ENCODE measurements at places on chromosomes 6 and 20.

GRCh38 chr6:128478230-128479047 lies 42.0 kb downstream of the PTPRK start:
- no peak for DNase-seq

GRCh38 chr20:44598423-44599305 lies 16.3 kb downstream of the PKIG start:
- peak; percentile 36 for DNase-seq

DNA sequence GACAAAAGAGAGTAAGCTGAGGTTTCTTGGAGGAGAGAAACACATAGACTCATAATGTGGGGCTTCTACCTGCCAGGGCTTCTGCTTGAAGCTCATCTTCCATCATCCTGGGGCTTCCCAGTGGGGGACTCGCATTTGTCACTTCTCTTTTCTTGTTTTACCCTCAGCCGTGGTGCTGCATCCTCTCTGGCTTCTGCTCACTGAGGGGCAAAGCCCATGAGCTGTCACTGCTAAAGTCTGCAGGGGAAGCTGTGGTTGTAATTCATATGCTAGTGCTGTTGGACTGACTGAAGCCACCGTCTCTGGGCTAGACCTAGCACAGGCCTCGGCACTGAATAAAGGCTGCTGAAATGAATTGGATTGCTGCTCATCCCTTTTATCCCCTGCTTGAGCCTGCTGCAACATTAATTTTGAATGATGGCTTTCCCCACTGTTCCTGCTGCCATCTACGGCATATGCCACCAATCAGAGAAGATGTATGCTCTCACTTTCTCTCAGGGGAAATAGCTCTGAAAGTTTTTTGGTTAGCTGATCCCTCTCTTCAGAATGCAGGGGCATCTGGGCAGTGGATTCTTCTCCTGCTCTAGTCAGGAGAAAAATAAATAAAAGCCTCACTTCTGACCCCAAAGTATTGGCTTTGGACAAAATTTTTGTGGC lies 568.4 kb upstream of the MAP3K7 start:
- no peak for DNase-seq

DNA sequence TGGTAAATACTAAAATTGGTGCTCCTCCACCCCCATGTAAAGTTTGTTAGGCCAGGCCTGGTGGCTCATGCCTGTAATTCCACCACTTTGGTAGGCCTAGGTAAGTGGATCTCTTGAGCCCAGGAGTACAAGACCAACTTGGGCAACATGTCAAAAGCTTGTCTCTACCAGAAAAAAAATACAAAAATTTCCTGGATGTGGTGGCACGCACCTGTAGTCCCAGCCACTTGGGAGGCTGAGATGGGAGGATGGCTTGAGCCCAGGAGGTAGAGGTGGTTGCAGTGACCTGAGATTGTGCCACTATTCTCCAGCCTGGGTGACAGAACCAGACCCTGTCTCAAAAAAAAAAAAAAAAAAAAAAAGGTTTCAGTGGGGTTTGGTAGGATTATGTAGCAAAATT lies 41.7 kb downstream of the ITCH start:
- no peak for DNase-seq

DNA sequence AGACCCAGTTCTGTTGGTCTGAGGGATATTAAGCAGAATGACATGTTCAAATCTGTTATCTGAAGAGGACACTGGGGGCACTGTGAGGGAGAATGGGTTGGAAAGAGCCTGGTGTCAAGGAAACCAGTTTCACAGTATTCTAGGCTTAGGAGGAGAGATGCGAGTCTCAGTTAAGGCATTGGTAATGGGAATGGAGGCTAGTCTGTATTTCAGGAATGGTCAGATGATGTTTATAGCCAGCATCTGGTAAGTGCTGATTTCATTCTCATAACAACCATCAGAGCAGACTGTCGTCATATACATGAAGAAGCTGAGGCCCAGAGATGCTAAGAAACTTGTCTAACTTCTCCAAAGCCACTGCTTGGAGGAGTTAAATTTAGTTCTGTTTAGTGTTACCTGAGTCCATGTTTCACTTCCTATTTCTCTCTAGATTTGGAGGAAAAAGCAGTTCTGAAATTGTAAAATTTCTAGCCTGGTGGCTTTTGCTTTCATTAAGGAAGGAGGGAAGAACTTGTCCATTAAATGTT lies 242.0 kb downstream of the ARID1B start:
- no peak for DNase-seq

DNA sequence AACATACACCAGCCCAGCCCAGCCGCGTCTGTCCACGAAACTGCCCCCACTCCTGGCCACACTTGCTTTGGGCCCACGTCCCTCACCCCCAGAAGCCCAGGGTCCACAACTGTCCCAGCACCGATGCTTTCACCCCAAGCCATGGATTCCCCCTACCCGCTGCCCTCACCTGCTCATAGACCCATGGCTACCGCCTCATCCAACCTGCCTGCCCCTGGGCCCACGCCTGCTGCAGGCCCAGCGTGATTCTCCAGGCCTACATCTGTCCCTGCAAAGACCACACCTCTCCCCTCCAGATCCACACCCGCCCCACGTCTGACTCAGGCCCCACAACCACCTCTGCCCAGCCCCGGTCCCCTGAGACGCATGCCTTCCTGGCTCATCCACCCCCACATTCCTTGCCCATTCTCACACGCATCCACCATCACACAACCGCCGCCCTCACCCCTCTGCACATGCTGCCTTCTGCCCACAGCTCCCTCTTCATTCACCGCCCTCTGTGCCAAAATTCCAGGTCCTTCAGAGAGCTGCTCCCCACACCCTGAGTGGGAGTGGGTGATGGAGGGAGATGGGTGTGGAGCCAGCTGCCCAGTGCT lies 86.7 kb downstream of the GRM4 start:
- DNase-seq: no peak

GRCh38 chr6:11702500-11703130 lies 76.0 kb downstream of the ADTRP start:
- DNase-seq: no peak

- DNase-seq: peak; percentile 21
These were observed 1.0 kb downstream of the HELZ2 start for GRCh38 chr20:63572788-63573646.

- no peak for DNase-seq
These were observed 35.7 kb downstream of the CEBPB start for GRCh38 chr20:50226093-50226974.

- DNase-seq: no peak
These were observed 42.6 kb upstream of the ZNFX1 start for GRCh38 chr20:49320460-49320859.

DNA sequence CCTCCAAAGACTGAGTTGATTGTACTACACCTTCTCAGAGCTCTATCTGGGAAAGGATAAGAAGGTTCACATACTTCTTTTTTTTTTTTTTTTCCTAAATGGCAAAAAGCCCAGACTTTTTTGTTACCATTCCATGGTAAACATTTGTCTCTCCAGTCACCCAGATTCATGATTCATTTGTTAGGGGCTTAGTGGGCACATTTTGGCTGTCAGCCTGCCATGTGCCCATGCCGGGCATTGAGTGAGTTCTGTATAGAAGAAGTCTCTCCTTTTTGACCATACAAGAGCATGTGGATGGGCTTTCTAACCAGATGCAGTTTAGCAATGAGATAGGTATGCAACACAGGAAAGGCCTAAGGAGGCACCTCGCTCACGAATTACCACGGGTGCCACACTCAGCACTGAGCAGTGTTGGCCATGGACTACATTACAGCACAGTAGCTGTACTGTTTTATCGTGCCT lies 447.5 kb upstream of the HSF2 start:
- no peak for DNase-seq

GRCh38 chr6:167485186-167485978 lies 160.5 kb downstream of the TTLL2 start:
- DNase-seq: no peak

DNA sequence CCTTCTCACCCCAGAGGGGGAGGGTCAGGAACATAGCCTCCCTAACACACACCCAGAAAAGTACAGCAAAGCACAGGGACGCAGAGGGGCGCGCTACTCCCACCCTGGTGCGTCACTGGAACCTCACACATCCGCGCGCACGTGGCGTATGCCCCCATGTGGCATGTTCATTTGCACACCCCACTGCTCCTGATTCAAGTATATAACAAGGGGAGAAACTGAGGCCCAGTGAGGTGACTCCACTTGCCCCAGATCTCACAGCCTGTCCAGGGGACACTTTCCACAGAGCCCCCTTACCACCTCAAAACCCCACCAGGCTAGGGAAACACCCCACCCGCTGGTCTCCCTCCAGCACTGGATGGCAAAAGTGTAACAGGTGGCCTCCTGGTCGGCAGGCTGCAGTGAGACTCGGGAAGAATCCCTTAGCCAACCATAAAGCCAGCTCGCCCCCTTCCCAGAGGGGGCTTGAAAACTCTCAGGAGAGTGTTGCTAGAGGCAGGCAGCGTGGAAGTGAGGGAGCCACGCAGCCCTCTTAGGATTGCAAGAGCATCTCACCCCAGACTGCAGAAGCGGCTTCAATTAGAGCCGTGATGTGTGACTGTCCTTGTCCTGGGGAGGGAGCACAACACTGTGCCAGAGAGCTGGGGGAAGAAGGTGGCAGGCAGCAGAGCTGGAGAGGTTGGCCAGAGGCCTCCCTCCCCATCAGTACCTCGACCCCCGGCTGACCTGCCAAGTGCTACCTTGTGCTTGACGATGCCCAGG lies at the start of gene GRM4:
Gene GRM4 (minus strand): TSS at position 67 of the 762 bp plus-strand sequence. CDS start 12,591 bp downstream, outside the sequence.
- DNase-seq: peak; percentile 16

DNA sequence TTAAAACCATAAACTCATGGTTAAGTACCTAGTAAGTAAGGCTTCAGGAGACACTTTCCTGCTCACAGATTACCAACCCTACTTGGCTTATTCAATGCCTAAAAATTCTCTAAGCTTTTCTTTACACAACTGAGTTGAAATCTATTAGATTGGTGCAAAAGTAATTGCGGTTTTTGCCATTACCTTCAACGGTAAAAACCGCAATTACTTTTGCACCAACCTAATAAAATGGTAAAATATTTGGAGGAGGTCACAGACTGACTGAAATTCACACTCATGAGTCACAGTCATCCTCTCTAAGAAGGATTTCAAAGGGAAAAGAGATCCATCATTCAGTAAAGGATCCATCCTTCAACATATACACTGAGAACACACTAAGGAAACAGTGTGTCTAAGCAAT lies 25.9 kb downstream of the PKHD1 start:
- DNase-seq: no peak

- no peak for DNase-seq
These were observed 76.0 kb downstream of the SLX4IP start for GRCh38 chr20:10511170-10511508.

DNA sequence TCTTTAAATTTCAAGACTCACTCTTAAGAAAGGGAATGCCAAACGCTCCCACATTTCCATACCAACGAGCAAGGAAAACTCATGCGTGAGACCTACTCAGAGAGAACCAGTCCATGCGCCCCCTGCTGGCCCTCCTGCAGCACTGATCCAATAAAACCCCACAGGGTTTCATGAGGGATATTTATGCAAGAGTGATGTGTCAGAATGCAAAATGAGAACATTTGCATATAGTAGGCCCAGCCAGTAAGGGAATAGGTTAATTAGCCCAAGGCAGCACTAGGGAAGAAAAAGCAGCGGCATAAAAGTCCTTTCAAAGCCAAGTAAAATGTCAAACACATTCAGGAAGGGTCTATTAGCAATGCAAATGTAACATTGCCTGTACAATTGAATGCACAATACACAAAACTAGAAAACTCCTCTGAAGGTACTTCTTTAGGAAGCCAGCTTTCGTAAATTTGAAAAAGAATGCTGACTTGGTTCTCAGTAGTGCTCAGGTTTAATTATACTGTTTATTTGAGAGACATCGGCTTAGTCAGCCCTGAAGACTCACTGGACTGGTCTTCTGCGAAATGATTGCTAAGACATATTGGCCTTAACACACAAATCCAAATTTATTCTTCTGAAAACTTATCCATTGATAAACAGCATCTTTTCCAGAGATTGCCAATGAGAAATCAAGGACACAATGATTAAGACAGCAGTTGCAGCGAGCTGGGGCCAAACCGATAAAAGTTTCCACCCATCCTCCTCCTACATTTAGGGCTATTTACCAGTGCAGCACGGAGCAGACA lies 93.2 kb downstream of the GMPR start:
- DNase-seq: peak; percentile 71

DNA sequence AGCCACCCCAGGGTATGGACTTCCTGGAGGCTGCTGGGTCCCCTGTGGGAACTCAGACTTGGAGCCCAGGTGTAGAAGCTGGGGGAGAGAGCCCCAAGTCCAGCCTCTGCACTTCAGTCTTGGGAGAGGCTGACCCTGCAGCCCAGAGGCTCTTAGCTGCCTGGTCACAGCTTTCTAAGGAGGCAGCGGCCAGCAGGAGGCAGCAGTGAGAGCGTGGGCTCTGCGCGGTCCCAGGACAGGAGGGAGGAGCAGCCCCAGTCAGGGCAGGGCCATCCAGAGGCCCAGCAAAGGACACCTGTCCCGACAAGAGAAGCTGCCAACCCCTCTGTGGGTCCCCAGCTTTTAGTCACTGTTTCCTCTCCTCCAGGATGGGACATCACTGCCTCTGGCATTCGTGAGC lies 9.4 kb downstream of the TREML2 start:
- no peak for DNase-seq

GRCh38 chr6:166026586-166027126 lies 141.0 kb downstream of the TBXT start:
- no peak for DNase-seq

- DNase-seq: no peak
These were observed 186.3 kb downstream of the AKAP7 start for GRCh38 chr6:131321589-131321988.

DNA sequence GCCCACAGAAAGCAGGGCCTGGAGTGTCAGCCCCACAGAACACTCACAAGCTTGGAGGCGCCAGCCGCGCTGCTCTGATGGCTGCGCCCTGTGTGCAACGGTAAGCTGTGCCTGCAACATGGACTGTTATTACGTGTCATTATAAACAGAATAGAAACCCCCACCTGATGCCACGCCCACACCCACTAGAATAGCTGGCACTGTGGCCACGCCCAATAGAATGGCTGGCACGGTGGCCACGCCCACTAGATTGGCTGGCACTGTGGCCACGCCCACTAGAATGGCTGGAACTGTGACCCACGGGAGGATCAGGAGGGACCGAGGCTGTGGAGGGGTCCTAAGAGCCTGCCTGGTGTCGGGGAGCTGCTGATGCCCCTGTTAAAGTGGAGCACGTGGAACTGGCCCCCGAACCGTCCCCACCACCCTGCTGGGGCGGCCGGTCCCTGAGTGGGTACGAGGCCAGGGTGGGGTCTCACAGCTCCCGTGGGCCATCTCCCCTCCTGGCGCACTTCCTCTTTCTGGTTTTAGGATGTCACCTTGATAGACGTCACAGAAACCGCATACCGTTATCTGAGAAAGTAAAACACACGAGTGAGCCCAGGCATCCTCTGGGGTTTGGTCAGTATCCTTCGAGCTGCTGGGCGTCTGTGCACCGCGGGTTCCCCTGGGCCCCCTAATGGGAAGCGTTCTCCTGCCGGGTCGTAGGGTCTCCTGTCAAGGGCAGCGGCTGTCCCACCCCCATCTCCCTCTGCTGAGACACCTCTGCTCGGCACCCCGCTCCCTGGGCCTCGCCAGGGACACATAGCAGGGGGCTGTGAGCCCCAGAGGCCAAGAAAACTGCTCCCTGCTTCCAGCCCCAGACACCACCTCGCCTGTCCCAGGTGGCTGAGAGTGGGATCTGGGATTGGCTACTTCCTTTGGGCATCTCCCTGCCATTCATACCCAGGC lies 25.4 kb downstream of the SLC17A9 start:
- peak; percentile 76 for DNase-seq

- no peak for DNase-seq
These were observed 106.1 kb downstream of the DTNBP1 start for GRCh38 chr6:15556711-15557110.
